ENCODE measurements at places on chromosomes 7 and 10.

DNA sequence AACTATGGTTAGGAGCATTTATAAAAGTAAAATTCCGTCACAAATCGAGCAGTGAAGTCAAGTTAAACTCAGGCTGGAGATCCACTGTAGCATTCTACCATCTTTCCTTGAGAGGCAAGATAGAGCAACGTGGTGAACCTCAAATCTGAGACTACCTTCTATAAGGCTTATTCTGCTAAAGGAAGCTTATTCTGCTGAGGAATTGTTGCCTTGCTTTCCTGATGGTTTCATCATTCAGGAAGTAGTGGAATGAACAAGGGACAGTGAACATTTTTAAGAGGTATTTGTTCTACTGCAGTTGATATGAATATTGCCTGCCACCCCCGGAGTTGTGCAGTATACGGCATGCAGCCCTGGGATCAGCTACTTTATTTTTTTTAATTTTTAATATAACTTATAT lies 170.8 kb downstream of the VPS50 start:
- DNase-seq = no peak

DNA sequence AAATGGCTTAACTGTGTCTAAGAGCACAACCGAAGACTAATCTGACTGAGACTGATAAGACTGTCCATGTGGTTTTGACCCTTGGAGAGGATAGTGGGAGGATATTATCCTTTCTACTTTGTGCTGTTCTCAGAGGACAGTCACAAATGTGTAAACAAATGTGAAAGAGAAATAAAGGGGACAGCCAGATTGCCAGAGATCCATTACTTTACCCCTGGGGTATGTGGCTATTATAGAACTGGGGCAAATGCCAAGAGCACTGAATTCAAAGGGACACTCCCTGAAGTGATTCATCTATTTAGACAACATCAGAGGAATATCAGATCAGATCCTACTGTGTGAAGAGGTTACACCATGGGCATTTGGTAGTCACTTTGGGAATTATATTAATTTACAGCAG lies 154.7 kb downstream of the RNLS start:
- no peak for DNase-seq

- DNase-seq = no peak
Observed at GRCh38 chr10:87558333-87558732, 53.6 kb downstream of the MINPP1 start.

GRCh38 chr10:15103513-15103912 lies 6.4 kb downstream of the RPP38 start:
- no peak for DNase-seq

GRCh38 chr10:53109320-53109719 lies 336.7 kb upstream of the MBL2 start:
- no peak for DNase-seq

DNA sequence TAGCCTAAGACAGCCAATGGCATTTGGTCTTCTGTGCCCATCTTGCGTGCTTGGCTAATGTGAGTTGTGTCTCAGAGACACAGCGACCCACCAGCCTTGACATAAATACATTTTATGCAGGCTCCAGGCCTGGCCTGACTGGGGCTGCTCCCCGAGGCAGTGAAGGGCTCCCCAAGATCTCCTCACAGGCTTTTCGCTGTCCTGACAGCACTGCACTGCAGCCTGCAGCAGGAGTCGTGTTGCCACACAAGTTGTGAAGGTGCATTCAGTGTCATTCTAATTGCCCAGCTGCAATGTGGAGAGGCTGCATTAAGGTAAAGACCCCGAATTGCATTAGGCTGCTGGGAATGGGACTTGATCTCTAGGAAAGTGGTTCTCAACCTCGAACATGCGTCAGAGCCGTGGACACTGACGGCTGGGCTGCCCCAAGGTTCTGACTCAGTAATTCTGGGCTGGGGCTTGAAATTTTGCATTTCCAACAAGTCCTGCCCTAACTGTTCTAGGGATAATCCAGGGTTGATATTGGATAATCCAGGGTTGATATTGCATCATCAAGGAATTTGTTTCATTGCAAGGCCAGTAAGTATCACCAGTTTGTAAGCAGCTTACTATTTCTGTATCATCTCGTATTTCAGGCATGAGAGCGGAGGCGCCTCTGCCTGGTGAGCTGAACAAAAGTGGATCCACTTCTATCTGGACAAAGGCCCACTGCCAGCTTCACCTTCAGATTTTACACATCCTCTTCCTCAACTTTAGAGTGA lies 108.7 kb upstream of the INSIG1 start:
- DNase-seq = no peak

DNA sequence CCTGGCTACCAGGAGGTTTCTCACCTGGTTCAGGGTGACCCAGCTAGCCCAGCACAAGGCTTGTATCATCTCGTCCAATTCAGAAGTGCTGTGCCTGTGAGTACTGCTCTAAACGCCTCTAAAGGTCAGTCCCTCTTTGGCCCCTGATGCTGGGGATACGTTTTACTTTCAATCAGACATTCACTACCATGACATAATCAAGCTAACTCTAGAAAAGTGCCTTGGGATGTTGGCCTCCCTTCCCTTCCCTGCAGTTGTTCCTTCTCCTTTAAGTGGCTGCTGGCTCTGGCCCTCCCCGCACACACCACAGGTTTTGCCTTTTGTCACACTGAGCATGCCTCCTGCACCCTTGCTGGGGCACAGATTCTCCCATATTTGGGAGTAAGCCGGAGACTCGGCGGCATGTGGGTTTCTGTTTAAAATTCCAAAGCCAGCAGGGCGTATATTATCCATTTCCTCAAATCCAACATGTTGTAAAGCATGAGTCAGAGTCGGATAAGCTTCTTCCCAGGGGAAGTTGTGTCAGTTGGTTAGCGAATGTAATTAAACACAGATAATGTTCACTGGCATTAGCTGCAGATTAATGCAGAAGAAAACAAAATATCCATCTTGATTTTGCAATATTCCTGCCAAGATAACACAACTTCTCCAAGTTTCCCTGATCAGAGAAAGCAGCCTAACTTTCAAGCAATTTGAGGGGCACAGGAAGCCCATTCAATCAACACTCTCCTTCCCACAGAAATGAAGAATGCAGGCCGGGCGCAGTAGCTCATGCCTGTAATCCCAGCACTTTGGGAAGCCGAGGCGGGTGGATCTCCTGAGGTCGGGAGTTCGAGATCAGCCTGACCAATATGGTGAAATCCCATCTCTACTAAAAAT lies 31.8 kb upstream of the VCL start:
- peak; percentile 89 for DNase-seq

GRCh38 chr7:43313628-43314378 lies 201.4 kb downstream of the HECW1 start:
- DNase-seq = no peak

- DNase-seq = no peak
Observed at GRCh38 chr7:128963327-128963757, 25.6 kb downstream of the IRF5 start.

DNA sequence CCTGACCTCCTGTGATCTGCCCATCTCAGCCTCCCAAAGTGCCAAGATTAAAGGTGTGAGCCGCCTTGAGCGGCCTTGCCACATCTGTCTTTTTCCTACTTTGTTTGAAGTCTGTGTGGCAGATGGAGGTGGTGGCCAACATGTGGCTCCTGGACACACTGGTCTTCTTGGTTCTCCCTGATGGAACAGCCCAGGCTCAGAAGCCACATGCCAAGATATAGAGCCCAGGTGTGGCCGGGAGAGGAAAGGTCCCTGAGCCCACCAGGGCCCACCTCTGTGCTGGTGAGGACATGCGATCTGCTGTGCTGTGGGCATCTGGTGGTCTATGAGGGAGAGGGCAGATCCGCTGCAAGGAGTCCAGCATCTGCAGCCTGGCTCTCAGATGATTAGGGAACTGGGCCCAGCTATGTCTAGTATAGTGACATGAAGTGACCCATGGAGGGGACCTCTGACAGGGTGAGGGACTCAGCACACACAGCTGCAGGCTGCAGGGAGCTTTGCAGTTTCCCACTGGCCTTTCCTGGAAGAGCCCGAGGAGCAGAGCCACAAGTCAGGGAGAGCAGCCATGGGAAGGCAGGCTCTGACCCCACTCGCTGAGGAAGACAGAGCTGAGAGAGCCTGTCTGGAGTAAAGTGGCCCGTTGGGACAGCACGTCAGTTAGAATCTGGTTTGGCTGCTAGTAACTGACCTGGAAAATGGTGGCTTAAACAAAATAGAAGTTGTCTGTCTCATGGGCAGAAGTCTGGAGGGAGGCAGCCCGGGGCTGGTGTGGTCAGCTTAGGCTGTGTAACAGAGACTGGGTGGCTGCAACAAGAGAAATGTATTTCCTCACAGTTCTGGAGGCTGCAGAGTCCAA lies 25.9 kb downstream of the ADCY1 start:
- no peak for DNase-seq

- no peak for DNase-seq
Observed at GRCh38 chr10:116815641-116816415, 33.5 kb upstream of the ENO4 start.

DNA sequence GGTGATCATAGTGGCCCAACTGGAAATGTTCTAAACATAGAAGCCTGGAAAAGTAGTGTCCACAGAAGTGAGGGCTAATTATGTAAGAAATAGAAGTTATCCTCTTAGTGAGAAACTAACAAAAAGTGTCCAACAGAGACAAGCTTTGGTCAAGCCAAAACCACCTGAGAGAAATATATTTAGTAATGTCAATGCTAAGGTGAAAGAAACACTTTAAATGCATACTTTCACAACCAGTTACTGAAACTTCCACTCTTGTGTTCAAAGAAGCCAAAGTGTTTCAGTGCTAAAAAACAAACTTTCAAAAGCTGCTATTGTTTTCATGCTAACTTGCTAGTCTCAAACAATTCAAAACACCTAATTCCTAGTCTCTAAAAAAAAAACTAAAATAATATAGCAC lies 18.1 kb downstream of the RAB11FIP2 start:
- DNase-seq = no peak

DNA sequence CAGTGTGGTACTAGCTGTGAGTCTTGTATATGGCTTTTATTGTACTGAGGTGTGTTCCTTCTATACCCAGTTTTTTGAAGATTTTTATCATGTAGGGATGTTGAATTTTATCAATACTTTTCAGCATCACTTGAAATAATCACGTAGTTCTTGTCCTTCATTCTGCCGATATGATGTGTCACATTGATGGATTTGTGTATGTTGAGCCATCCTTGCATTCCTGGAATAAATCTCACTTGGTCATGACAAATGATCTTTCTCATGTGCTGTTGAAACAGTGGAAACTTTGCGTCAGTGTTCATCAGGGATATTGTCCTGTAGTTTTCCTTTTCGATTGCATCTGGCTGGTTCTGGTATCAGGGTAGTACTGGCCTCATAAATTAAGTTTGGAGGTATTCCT lies 7.1 kb upstream of the PRKAR1B start:
- DNase-seq = no peak

DNA sequence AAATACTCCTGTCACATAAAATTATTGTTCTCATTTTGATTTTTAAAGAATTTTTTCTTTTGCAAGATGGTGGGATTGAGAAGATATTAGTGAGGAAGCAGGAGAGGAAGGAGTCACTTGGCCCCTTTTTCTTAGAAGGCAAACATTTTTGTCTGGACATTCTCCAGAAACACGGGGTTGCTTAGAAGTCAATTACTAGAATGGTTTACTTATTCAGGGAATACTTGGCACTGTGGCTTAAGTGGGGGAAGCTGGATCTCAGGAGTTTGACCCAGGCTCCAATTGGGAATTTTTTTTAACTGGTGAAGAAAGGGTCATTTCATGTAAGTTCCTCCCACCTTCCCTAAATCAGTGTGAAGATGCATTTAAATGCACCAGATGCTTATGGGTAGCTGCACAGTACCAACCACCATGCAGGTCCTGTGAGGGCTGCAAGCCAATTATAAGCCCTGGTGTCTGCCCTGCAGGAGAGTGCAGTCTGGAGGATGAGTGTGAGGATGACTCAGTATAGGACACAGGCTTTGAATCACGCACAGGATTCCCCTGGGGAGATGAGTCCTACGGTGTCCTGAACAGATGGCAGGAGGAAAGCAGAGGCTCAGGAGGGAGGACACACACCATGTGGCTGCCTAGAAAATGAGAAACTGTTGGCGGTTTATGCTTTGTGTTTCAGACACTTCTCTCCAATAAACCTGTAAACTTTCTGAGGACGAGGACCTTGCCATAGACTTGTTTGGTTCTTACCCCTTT lies 299.1 kb downstream of the PLXNA4 start:
- peak; percentile 89 for DNase-seq

DNA sequence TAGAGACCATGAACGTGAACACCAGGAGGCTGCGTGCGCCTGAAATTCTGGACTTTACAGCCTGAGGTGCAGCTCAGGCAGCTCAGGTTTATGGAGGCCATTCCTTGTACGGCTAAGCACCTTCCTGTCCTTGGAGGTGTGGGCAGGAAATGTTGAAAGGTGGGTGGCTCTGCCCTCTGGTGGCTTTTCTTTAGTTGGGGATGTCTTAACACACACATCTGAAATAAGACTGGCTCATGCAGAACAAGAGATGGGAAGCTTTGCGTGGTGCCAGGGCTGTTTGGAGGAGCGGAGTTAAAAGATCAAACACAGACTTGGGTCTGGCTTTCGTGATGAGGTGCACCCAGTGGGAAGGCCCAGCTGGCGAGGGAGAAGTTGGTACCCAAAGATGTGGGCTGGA lies 64.1 kb downstream of the DOCK1 start:
- no peak for DNase-seq

GRCh38 chr10:26879744-26880143 lies 19.0 kb upstream of the ABI1 start:
- no peak for DNase-seq

- no peak for DNase-seq
Observed at GRCh38 chr10:83533290-83533689, 606.0 kb upstream of the GHITM start.

DNA sequence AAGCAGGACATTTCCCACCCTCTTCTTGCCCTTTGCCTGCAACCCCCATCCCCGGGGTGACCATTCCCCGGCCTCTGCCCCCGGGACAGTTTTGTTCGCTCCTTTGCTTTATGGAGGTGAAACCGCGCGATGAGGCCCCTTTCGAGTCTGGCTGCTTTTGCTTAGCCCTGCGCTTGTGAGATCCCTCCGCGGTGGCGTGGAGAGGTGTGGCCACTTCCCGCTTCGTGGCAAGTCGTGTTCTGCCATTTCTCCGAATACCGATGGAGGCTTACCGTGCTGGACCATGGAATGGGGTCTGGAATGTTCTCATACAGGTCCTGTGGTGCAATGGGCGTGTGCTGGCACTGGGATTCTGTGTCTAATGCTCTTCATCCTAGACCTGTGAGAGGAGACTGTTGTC lies 106.7 kb downstream of the LHPP start:
- no peak for DNase-seq

DNA sequence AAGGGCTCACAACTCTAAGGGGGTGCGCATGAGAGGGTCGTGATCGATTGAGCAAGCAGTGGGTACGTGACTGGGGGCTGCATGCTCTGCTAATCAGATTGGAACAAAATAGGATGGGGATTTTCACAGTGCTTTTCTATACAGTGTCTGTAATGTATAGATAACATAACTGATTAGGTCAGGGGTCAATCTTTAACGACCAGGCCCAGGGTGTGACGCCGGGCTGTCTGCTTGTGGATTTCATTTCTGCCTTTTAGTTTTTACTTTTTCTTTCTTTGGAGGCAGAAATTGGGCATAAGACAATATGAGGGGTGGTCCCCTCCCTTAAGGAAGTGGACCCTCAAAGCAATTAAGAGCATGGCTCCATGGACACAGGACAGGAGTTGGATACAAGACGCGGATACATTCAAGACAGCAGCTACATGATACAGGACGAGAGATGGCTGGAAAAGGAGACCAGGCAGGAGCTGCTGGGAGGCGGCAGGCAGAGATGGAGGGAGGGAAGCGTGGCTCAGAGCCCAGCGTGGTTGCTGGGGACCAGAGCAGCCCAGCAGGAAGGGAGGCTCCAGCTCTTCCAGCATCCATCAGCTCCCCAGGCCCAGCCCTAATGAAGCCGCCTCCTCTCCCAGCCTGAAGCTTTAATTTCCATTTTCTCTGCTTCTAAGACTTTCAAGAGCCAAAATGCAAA lies 31.6 kb downstream of the GSDME start:
- no peak for DNase-seq
